Naive thymus-derived CD4-positive, alpha-beta T cell (primary cell): ENCODE measurements at places on chromosomes 16 and 17. TPM values are rescaled to one million over a fixed set of nuclear protein-coding genes. Genes with fewer than 3 reads are reported as not detected.

Gene TPSD1
- not detected for total RNA-seq

Gene NXN
- 0.84 TPM for total RNA-seq

Gene CSH2
- not detected for total RNA-seq

Gene CD300H
- 0.72 TPM for total RNA-seq

Gene PRR29
- 2.6 and 2.8 TPM in 2 replicates for total RNA-seq

Gene EVPL
- 0.05 and 0.07 TPM in 2 replicates for total RNA-seq

Gene SLC52A1
- 0.37 TPM for total RNA-seq

Gene UNC13D
- total RNA-seq, result 194 TPM

Gene BIRC5
- not detected for total RNA-seq

Gene ATP6V0D1
- 35.8 TPM for total RNA-seq

Gene CSF3
- total RNA-seq, result not detected

Gene CFAP119
- total RNA-seq, result 2.9 TPM

Gene DPEP2
- 64.8 TPM for total RNA-seq

Gene HES7
- 0.22 TPM for total RNA-seq

Gene CDK3
- 9.9 TPM for total RNA-seq

Gene P2RX5
- total RNA-seq, result 10.7 TPM
